ENCODE measurements at places on chromosomes 6 and 20.

- H3K4me3 ChIP-seq, result no peak overlapping the region
- no peaks in the 10 kb centered on the region for H3K36me3 ChIP-seq
- H3K27me3 ChIP-seq, result no peaks in the 10 kb centered on the region
- DNase-seq, result no peak
- no peak overlapping the region for H3K27ac ChIP-seq
These were observed 22.0 kb downstream of the SOX4 start for GRCh38 chr6:21615504-21615903.

GRCh38 chr6:155599561-155599960 lies 143.9 kb upstream of the NOX3 start:
- no peak overlapping the region for H3K4me3 ChIP-seq
- H3K27ac ChIP-seq, result no peak overlapping the region
- H3K36me3 ChIP-seq, result no peaks in the 10 kb centered on the region
- H3K4me1 ChIP-seq, result no peaks in the 10 kb centered on the region

DNA sequence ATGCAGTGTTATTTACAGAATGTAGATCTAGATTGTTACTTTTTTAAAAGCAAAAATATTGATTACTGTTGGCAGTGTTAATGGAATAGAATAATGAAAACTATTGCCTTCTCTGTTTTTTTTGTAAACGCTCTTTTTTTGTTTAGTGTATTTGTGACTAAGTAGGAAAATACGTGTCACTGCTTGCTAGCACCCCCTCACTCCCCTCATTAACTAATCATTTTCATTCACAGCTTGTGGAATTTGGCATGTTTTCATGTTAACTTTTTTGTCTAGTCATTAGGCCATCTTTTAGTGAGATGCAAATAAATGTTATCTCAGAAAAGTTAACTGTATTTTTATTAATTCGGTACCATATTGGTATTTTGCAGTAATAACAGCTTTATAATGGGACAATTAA lies 29.8 kb downstream of the ADGRG6 start:
- H3K27me3 ChIP-seq, result no peaks in the 10 kb centered on the region
- H3K4me1 ChIP-seq, result no peaks in the 10 kb centered on the region
- H3K4me3 ChIP-seq, result no peak overlapping the region
- H3K36me3 ChIP-seq, result no peaks in the 10 kb centered on the region

DNA sequence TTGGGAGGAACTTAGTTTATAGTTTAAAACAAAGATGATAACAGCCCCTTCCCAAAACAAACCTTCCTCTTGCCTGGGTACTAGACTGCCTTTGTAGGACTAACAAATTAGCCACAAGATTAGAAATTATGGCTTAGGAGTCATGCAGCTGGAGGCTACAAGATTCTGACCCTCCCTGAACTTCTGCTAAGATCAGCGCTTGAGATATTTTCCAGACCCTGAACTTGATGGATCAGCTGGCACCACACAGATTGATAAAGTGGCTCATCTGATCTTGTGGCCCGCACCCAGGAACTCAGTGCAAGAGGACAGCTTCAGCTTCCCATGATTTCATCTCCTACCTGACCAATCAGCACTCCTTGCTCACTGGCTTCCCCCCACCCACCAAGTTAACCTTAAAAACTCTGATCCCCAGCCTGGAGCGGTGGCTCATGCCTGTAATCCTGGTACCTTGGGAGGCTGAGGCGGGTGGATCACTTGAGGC lies 5.9 kb upstream of the SERINC3 start:
- no peaks in the 10 kb centered on the region for H3K27me3 ChIP-seq
- no peak for DNase-seq
- peaks cover 3% of the 10 kb centered on the region for H3K4me1 ChIP-seq

DNA sequence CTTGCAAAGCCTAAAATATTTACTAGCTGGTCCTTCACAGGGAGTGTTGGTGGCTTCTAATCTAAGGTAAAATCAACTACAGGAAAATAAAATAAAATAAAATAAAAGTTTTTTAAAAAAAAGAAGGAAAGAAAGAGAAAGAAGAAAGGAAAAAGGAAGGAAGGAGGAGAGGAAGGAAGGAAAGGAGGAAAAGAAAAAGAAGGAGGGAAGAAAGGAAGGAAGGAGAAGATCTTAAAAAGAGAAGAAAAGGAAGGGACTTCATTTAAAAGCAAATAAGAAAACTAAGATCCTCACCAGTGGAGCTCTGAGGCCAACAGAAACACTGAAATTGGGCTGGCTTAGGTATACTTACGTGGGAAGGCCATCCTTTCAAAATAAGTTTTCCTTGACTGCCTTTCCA lies 178.4 kb downstream of the TSHZ2 start:
- no peak for DNase-seq
- H3K27ac ChIP-seq, result no peak overlapping the region
- no peak overlapping the region for H3K4me3 ChIP-seq
- H3K27me3 ChIP-seq, result no peaks in the 10 kb centered on the region
- H3K36me3 ChIP-seq, result no peaks in the 10 kb centered on the region
- H3K4me1 ChIP-seq, result no peaks in the 10 kb centered on the region

- no peak for DNase-seq
- no peaks in the 10 kb centered on the region for H3K4me1 ChIP-seq
- no peak overlapping the region for H3K27ac ChIP-seq
- H3K27me3 ChIP-seq, result no peaks in the 10 kb centered on the region
- no peak overlapping the region for H3K4me3 ChIP-seq
These were observed 23.8 kb upstream of the DUSP22 start for GRCh38 chr6:268394-268935.

DNA sequence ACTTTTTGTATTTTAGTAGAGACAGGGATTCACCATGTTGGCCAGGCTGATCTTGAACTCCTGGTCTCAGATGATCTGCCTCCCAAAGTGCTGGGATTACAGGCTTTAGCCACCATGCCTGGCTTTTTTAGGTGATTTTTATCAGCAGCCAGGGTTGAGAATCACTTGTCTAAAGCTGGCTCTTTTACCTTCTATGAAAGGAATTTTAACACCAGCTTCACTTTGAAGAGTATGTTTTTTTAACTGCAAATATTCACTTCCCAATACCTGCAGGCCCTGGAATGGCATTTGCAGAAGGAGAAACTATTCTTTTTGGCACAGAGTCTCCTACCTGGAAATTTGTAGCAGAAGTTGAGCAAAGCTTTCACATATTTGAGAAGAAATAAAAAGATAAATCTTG lies 63.6 kb upstream of the NAA20 start:
- no peak for DNase-seq
- no peak overlapping the region for H3K4me3 ChIP-seq
- no peaks in the 10 kb centered on the region for H3K27me3 ChIP-seq
- peak overlapping the region; percentile 85 for H3K27ac ChIP-seq
- H3K36me3 ChIP-seq, result peaks cover 7% of the 10 kb centered on the region

GRCh38 chr20:34852298-34852697 lies 20.4 kb downstream of the GGT7 start:
- H3K36me3 ChIP-seq, result peaks cover 21% of the 10 kb centered on the region
- H3K27ac ChIP-seq, result no peak overlapping the region
- H3K27me3 ChIP-seq, result no peaks in the 10 kb centered on the region
- no peaks in the 10 kb centered on the region for H3K4me1 ChIP-seq

GRCh38 chr20:20699144-20699543 lies 13.3 kb downstream of the RALGAPA2 start:
- H3K4me3 ChIP-seq, result no peak overlapping the region
- no peaks in the 10 kb centered on the region for H3K36me3 ChIP-seq
- H3K27me3 ChIP-seq, result no peaks in the 10 kb centered on the region
- DNase-seq, result no peak
- peaks cover 46% of the 10 kb centered on the region for H3K4me1 ChIP-seq
